Epithelial cell of esophagus (primary cell): ENCODE measurements at places on chromosomes 6 and 20.
A peak's percentile ranks its signal among the peaks of the same experiment; 100 is the strongest.

GRCh38 chr20:59484228-59484627 lies 120.1 kb upstream of the PHACTR3 start:
- DNase-seq: no peak

DNA sequence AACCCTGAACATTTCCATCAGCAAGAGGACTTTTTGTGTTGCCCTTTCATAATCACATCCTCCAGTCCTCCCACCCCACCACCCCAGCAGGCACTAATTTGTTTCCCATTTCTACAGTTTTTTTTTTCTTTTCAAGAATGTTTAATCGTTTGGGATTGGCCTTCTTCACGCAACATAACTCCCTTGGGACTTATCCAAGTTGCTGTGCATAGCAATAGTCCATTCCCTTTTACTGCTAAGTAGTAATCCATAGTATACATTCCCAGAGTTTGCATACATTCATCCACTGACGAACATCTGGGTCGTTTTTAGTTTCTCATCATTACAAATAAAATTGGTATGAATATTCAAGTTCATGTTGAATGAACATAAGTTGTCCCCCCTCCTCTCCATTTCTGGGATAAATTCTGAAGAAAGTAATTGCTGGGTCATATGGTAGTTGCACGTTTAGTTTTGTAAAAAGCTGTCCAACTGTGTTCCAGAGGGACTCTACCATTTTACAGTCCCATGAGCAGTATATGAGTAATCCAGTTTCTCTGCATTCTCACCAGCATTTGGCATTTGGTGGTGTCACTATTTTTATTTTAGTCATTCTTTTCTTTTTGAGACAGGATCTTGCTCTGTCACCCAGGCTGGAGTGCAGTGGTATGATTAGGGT lies 90.8 kb downstream of the DOK5 start:
- no peak for DNase-seq

DNA sequence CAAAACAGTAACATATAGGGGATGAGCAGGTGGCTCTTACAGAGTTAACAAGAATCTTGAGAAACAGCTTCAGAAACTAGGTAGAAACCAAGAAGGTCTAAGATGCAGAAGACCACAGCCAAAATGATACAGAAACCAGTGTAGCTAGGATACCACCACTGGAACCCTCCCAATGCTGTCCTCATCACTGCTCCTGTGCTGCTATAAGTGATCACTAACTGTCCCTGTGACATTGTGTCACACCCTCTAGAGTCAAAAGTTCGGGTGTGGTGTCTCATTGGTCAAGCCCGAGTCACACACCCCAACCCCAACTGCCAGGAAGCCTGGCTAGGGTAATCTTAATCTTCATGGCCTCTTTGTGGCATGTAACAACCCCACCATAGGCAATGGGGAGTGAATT lies 153.1 kb downstream of the RCAN2 start:
- DNase-seq: no peak

DNA sequence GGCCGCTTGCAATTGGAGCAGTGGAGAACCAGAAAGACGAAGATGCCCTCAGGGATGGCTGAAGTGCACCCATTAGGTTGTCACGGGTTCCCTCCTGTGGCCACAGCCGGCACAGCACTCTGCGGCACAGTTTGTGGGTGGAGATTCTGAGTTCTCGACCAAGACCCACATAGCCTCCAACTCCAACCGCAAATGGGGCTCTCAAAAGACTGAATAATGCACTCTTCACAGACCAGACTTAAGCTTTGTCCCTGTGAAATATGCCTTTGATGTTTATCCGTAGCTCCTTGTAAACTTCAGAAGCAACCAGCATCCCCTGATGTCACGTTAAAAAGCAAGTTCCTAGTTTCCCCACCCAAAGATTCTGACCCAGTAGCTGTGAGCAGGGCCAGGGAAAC lies 934 bp upstream of the CST9 start:
- DNase-seq: peak; percentile 82

DNA sequence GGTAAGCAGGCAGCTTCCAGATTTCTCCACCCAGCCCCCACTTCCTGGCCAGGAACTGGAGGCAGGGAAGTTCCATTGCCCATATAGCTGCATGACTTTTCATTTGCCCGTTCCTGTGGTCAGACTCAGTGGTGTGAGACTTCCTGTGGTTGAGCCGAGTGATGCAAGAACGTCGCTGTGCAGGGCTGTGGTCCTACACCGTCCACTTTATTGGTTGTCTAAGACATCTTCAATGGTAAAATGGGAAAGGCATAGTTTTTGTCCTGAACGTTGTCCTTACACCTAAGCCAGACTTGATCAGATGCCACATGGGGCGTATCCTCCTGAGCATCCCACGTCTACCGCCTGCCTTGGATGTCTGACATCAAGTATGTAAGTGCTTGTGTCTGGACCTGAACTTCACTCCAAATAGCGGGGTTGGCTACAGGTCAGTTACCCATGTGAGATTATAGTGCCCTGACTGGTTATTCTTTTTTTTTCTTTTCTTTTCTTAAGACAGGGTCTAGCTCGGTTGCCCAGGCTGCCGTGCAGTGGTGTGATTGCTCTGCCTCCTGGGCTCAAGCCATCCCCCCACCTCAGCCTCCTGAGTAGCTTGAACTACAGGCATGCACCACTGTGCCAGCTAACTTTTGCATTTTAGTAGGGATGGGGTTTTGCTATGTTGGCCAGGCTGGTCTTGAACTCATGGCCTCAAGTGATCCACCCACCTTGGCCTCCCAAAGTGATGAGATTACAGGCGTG lies 25.9 kb upstream of the GTSF1L start:
- DNase-seq: peak; percentile 30

- no peak for DNase-seq
Observed at GRCh38 chr20:8033151-8033841, 13.7 kb upstream of the TMX4 start.

DNA sequence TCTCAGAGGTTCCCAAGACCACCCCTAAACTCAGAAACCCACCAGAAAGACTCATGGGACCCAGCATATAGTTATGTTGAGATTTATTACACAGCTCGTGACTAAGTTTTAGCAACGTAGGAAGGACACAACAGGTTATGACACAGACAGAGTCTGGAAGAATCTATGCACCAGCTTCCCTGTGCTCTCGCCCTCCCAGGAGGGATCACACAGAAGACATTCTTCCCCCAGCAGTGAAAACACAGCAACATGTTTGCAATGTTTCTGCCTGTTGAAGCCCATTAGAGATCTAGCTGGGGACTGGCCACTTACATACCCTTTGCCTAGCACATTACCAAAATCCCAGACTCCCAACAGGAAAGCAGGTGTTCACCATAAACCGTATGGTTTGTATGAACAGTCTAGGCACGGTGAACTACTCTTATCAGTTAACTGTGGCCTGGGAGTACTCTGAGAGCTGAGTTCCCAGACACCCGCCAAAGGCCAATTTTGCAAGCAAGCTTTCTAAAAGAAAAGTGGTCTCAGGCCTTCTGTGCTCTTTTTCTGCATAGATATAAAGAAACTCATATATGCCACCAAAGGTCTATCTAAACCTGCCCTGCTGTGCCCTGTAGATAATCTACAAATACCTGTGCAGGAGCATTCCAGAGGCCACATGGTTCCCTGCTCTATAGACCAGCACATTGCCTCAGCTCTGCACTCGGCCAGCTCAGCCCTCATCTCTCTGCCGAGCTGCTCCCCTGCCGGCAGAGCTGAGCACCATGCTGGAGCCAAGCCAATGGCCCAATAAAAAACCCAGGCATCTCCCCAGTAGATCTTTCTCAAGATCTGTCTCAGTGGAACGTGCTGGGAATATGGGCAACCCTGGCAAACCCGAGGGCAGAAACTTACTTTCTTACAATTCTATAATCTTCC lies 69.6 kb upstream of the SMIM28 start:
- DNase-seq: peak; percentile 43

GRCh38 chr6:18259675-18260447 lies 4.5 kb downstream of the DEK start:
- peak; percentile 32 for DNase-seq
